ENCODE measurements at places on chromosomes 7 and 10.

GRCh38 chr7:102050864-102051460, 233.5 kb downstream of the CUX1 start:
- DNase-seq: no peak

DNA sequence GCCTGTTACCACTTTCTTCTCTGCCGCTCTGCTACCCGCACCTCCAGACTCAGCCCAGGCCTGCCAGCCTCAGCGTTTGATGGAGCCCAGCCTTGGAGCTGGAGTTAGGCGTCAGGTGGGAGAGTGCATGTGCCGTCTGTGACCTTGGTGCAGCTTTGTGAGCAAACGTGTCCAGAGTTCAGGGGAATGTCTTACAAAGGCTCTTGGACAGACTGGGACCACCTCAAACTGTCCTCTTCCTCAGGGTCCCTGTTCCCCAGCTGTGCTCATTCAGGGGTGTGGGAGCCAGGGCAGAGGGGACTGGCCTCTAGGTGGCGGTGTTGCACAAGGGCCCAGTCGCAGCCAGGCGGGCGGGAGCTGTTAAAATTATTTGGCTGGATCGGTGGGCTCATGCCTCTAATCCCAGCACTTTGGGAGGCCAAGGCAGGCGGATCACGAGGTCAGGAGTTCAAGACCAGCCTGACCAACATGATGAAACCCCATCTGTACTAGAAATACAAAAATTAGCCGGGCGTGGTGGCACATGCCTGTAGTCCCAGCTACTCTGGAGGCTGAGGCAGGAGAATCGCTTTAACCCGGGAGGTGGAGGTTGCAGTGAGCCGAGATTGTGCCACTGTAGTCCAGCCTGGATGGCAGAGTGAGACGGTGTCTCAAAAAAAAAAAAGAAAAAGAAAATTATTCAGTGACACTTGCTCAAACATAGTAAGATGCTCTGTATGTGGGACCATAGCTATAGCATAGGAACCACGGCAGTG, 89.2 kb downstream of the ADCY1 start:
- DNase-seq: peak; percentile 14

DNA sequence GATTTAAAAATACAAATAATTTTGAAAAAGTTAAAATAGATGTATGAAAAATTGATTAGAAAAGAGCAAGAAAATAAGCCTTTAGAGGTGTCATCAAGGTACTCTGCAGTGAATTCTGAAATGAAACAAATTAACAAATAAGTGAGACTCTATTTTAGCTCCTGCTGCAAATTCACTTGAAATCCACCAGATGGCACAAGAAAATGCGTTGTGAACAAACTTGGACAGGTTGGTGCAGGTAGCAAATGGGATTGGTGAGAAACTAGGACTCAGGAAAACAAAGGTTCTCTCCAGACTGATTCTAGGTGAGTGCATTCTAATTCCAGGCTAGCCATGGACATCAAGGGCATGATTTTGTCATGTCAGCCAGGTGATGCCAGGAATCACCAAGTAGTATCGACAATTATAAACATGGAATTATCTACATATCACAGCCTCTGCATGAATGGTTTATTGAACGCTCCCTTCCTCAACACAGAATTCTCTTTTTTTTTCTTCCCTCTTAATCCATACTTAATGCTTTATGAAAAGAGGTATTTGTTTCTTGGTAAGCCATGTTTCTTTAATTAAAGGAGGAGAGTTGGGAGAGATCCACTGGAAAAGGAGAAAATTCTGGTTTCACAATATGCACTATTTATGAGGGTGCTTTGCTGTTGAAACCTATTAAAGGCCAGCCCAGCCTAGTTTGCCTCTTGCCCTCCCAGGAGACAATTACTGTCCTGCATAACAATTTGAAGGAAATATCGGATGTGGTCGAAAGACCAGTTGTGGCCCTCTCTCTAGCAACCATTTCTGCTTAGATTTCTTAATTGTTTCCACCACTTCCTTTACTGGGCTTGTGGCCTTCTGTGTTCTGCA, 118.1 kb downstream of the ZNF365 start:
- no peak for DNase-seq

DNA sequence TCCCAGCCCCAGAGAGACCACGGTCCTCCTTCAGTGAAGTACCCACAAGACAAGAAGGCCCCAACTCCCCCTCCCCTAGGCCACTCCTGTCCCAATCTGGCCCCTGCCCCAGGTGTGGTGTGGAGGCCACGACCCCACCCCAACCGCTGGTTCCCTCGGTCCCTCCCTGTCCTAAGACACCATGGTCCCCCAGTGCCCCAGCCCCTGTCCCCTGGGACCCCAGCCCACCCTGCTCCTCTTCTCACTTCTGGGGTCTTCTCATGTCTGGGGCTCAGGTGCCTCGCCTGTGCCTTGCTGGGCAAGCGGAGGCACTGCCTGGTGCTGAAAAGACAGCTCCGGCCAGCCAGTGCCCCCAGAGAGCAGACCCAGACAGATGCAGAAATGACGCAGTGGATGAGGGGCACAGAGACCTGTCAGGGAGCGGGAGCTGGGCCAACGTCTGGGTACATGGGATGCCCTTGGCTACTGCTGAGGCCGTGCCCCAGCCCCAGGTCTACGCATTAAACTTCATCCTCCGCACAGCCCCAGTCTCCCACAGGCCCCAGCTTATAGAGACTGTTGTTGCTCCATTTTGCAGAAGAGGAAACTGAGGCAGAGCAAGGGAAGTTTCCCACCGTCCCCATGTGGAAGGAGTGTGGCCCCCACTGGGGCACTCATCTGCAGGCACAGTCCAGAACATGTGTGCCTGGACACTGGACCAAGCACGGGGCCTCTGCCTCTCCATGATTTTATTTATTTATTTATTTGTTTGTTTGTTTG, 14.8 kb downstream of the GRIFIN start:
- DNase-seq: no peak

DNA sequence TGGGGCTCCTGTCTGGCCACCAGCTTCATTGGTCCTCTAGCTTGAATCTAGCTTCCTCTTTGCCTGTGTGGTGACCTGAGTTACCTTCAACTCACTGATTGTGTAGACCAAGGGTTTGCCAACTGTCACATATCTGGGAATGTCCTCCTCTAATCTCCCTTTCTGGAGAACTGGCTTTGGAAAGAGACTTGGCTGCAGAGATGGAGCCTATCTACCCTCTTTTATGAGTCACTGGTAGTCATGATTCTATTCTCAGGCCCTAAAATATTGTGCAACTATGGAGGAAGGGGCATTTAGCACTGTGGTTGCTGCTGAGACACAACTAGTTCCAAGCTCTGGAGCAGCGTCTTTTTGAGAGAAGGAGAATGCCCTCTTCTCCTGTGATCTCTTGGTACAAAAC, 691.3 kb downstream of the KCNMA1 start:
- DNase-seq: no peak

DNA sequence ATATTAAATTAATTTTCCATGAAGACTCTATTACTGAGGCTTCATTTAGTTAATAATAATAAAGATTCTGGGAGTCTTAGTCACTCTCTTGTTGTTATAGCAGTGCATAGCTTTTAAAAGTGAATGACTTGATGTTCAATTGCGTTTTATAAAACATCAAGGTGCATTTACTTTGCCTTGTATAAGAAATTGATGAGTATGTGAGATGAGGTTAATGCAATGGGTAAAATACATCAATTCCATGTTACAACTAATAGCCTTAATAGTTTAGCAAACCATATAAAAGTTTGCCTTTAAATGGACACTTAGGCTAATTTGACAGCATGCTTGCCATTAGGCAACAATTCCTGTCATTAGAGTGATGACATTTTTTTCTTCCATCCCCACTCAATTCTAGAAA, 173.6 kb upstream of the TEX47 start:
- no peak for DNase-seq

GRCh38 chr7:147578196-147578595, 1012.4 kb upstream of the C7orf33 start:
- DNase-seq: no peak

DNA sequence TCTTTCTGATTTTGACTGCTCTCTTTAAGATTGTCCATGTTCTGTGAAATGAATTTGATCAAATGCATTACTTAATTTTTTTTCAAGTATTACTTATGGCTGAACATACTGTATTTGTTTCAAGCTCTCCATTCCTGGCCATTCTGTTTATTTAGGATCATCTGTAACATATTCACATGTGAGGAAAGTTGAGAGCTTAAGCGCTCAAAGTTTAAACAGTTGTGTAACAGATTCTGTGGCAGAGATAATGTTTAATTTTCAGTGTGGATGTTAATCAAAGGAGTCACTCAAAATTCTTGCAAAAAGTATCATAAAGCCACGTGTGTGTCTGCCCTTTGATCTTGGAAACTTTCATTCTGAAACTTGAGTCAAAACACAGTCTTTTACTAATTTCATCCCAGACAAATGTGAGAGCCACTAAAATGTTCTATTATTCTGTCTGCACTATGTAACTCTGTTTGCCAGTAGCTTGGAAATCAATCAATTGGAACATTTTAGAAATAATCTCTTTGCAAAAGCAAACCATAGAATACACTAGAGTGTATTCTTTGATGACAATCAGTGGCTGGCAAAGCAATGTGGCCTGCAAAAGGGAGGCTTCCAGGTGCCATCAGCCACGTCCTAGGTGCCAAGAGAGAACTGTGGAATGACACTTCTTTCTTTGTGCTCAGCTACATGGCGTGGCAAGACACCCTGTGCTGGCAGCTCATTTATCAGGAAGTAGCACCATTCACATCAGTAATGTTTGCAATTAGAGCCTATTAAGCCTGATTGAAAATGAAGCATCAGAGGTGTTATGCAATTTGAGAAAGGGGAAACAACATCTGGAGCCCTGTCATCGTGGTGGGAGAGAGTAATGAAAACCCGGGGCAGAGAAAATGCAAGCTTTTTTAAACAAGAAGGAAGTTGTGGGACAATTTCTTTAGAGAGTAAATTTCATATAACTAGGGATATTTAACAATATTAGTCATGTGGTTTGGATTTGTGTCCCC, 40.9 kb downstream of the ARL5B start:
- no peak for DNase-seq

- no peak for DNase-seq
These were observed 553 bp downstream of the DNAJC30 start for GRCh38 chr7:73682745-73683055.

- no peak for DNase-seq
These were observed 810.7 kb downstream of the MAGI2 start for GRCh38 chr7:78642751-78643150.

DNA sequence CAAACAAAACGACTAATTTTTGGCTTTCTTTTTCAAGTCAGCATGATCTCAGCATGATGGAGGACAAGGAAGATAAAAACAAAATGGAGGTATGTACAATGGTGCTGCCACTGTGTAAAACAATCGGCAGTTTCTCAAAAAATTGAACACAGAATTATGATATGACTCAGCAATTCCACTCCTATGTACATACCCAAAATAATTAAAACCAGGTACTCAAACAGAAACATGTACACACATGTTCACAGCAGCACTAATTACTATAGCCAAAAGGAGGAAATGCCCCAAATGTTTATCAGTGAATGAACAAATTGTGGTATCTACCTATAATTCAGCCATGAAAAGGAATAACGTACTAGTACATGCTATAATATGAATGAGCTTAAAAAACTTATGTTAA, 29.9 kb downstream of the SNX13 start:
- no peak for DNase-seq

DNA sequence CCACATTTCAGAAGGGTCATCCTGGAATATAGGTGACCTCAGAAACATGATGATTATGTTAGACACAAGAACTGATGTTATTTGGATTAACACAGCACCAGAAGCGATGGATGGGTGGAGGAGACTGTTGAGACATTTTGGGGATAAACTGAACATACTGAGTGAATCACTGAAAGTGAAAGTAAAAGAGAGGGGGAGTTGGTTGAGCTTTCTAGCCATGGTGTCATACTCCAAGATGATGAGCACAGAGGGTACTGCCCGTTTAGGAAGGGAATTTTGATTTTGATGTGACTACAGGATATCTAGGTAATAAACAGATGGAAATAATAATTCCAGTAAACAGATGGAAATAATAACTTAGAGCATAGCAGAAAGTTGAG, 248.0 kb upstream of the NPY start:
- DNase-seq: no peak

GRCh38 chr10:97851341-97852001, 1.8 kb downstream of the GOLGA7B start:
- DNase-seq: no peak

GRCh38 chr10:127802531-127803095, 65.6 kb downstream of the FOXI2 start:
- no peak for DNase-seq

DNA sequence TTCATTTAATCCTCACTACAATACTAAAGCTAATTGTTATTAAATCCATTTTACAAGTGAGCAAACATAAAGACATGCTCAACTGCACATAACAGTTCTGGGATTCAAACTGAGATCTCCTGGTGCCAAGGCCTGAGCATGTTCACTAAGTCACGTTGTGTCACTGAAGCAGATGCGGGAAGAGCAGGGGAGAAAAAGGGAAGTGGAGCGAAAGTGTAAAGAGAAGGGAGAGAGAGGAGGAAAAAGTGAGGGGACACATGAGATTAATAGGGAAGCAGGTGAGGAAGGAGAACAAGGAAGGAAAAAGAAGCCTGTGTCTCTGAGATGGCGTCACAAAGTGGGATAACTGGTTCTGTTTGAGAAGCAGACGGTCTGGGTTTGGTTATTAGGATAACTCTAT, 38.9 kb upstream of the KAT6B start:
- DNase-seq: no peak

DNA sequence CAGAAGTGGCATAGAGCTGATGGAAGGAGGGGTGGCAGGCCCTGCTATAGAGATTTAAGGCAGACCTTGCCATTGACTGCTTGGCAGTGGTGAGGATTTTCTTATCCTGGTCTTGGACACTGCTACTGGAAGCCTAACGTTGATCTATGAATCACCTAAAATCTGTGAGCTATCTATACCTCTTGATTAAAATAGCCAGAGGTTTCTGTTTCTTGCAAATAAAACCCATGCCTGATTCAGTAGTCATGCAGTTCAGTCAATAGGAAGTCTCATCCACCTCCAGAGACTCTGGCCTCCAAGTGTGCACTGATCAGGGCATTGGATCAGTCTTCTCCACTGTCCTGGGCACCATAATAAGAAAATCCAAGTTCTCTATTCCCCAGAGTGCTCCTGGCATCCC, 286.5 kb downstream of the PTEN start:
- no peak for DNase-seq

DNA sequence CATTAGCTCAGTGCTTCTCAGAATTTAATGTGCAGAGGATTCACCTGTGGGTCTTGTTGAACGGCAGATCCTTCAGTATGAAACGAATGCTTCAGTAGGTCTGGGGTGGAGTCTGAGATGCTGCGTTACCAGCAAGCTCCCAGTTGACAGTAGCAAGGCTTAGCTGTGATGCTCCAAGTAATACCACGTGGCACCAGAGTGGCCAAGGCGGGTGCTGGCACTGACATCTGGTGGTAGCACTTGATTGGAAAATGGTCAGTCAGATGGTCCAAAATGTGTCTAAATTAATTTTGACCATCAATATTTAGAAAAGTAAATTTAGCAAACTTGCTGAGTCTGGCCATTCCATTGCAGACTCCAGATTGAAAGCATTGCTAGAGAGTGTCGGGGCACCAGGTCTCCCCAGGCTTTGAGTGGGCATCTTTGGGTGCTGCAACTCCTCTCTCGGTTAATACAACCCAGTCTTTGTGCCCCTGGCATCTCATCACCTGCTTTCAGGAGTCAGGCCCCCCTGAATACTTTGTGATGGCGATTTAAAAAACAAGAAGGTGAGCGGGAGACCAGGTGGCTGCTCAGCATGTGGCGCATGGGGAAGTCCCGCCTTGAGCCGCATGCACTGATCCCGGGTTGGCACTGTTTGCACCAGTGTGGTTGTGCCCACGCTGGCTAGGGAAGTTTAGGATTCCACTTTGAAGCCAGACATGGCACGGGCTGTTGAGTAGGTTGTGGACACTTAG, 130.1 kb downstream of the NT5C2 start:
- DNase-seq: no peak

- no peak for DNase-seq
These were observed 7.8 kb upstream of the EIF4EBP2 start for GRCh38 chr10:70396140-70396539.

All from stimulated activated CD8-positive, alpha-beta memory T cell treated with anti-CD3 and anti-CD28 coated beads, Interleukin-2, amount 100 ng/mL, for 48 hours (primary cell).